ENCODE measurements at places on chromosomes 12 and 14. TPM values are rescaled to one million over a fixed set of nuclear protein-coding genes. Genes with fewer than 3 reads are reported as not detected.

DNA sequence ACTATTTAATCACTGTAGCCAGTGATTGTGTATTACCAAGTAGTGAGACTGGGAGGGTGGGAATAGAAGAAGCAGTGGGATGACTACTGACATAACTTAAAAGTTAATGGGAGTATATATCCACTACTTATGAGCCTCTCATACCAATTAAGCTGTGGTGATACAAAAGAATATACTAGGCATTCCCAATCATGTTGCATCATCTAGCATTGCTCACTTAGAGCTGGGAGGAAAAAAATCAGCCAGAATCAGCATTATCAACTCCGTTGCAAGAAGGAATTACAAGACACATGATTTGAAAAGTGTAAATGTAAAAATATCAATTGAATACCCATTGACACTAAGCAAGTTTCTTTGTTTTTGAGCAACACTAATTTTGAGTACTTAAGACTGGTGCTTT, 745 bp upstream of the PPP1R36 start:
- H3K27me3 ChIP-seq: peaks cover 2% of the 10 kb centered on the region
- no peak overlapping the region for H3K4me3 ChIP-seq
- peaks cover 6% of the 10 kb centered on the region for H3K4me1 ChIP-seq
- no peaks in the 10 kb centered on the region for H3K36me3 ChIP-seq

DNA sequence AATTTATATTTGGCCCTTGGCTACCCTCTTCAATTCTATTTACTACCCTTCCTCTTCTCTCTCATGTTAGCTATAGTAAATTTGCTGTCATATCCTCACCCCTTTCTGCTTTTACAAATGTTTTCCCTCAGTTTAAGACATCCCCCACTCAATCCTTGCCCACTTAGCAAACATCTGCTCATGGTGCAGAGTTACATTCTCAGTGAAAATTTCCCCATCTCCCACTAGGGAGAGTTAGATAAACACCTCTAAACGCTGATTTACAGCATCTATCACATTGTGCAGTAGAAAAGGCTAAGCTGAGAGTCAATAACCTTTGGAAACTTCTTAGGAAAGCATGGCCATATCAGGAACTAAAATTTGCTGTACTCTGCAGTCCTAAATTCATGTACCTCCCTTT, 69.0 kb downstream of the DENND5B start:
- H3K4me3 ChIP-seq: no peak overlapping the region
- H3K36me3 ChIP-seq: no peaks in the 10 kb centered on the region
- no peak for DNase-seq
- no peaks in the 10 kb centered on the region for H3K27me3 ChIP-seq
- peak overlapping the region; percentile 10 for H3K27ac ChIP-seq

GRCh38 chr12:102376181-102376747, 104.1 kb downstream of the IGF1 start:
- H3K36me3 ChIP-seq: no peaks in the 10 kb centered on the region
- no peaks in the 10 kb centered on the region for H3K27me3 ChIP-seq
- H3K4me3 ChIP-seq: no peak overlapping the region
- H3K4me1 ChIP-seq: no peaks in the 10 kb centered on the region
- no peak overlapping the region for H3K27ac ChIP-seq

GRCh38 chr14:60514741-60515491, 6.0 kb downstream of the SIX6 start:
- peak overlapping the region; percentile 68 for H3K4me3 ChIP-seq
- H3K4me1 ChIP-seq: peaks cover 12% of the 10 kb centered on the region
- peaks cover 5% of the 10 kb centered on the region for H3K36me3 ChIP-seq
- DNase-seq: peak; percentile 79
- H3K27ac ChIP-seq: no peak overlapping the region

DNA sequence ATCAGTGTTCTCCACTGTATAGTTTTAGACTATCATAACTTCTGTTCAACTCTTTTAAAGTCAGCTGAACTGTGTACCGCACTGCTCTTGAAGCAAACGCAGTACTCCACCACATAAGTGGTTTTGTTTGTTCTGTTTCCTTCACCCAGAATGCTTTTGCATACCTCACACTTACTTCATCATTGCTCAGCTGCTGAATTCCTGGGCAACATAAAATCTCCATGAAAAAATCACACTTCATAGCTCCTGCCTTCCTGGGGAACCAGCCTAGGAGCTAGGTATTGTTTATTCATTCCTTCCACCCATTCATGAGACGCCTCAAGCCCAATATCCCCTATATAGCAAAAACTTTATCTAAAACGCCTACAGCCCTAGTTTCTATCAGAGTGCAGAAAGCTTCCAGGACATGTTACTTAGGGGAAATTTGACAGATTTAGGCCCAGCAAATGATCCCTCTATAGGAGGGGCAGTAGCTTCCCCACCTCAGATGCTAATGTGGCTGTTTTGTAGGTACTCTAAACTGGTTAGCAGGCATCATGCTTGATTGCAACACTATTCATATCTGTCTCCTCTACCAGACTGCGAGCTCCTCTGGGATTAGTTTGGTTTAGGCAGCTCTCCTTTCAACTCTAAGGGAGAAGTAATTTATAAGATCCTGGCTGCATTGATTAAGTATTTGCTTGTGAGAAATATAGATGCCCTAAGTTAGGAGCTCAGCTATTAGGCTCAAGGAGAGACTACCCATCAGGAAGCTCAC, 44.5 kb downstream of the LRRC9 start:
- no peaks in the 10 kb centered on the region for H3K36me3 ChIP-seq
- no peak overlapping the region for H3K4me3 ChIP-seq
- H3K27ac ChIP-seq: no peak overlapping the region
- H3K4me1 ChIP-seq: peaks cover 11% of the 10 kb centered on the region
- peaks cover 5% of the 10 kb centered on the region for H3K27me3 ChIP-seq
- DNase-seq: no peak

GRCh38 chr12:9271875-9272274, 63.7 kb upstream of the PZP start:
- peaks cover 9% of the 10 kb centered on the region for H3K27me3 ChIP-seq
- no peak for DNase-seq
- H3K27ac ChIP-seq: no peak overlapping the region
- no peaks in the 10 kb centered on the region for H3K36me3 ChIP-seq

DNA sequence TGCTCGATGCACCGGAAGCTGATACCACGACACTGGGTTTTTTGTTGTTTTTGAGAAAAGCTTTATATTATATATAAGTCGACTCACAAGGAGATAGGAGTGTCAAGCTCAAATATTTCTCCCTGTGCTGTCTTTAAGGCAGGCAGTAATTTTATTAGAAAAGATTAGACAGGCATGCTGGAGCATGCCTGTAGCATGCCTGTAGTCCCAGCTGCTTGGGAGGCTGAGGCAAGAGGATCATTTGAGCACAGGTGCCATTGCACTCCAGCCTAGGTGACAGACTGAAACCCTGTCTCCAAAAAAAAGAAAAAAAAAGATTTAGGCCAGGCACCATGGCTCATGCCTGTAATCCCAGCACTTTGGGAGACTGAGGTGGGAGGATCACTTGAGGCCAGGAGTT, 51.8 kb downstream of the GNS start:
- no peak overlapping the region for H3K27ac ChIP-seq
- DNase-seq: no peak
- H3K36me3 ChIP-seq: peaks cover 4% of the 10 kb centered on the region
- no peaks in the 10 kb centered on the region for H3K4me1 ChIP-seq
- no peak overlapping the region for H3K4me3 ChIP-seq

GRCh38 chr12:132617822-132618682, 524 bp upstream of the P2RX2 start:
- no peaks in the 10 kb centered on the region for H3K36me3 ChIP-seq
- no peak for DNase-seq
- peaks cover 23% of the 10 kb centered on the region for H3K27me3 ChIP-seq
- no peak overlapping the region for H3K4me3 ChIP-seq

- DNase-seq: no peak
- H3K4me1 ChIP-seq: no peaks in the 10 kb centered on the region
- no peaks in the 10 kb centered on the region for H3K27me3 ChIP-seq
- no peak overlapping the region for H3K27ac ChIP-seq
- peaks cover 20% of the 10 kb centered on the region for H3K36me3 ChIP-seq
- H3K4me3 ChIP-seq: no peak overlapping the region
These were observed 60.3 kb downstream of the RIN3 start for GRCh38 chr14:92573761-92574498.

- no peak overlapping the region for H3K4me3 ChIP-seq
- H3K4me1 ChIP-seq: peaks cover 42% of the 10 kb centered on the region
- no peak overlapping the region for H3K27ac ChIP-seq
These were observed 11.1 kb upstream of the DPF3 start for GRCh38 chr14:72904840-72905561.

PLEKHG7 gene
- total RNA-seq: not detected

OR6C3 gene
- total RNA-seq: not detected

ACOT6 gene
- not detected for total RNA-seq

THAP2 gene
- total RNA-seq: 5.2 TPM

TTC9 gene
- total RNA-seq: 1.6 TPM

GPR137C gene
- 2.6 TPM for total RNA-seq

TAS2R20 gene
- 0.82 TPM for total RNA-seq

AMIGO2 gene
- total RNA-seq: 86.7 TPM

C1RL gene
- 20.4 TPM for total RNA-seq
